EL (cell line): ENCODE measurements at places on chromosomes 4 and X.
A peak's percentile ranks its signal among the peaks of the same experiment; 100 is the strongest.

- DNase-seq = no peak
Measured at GRCh38 chrX:18885328-18886004, 98.4 kb downstream of the PHKA2 start.

- DNase-seq = no peak
Measured at GRCh38 chr4:148341980-148342800, 100.0 kb downstream of the NR3C2 start.

DNA sequence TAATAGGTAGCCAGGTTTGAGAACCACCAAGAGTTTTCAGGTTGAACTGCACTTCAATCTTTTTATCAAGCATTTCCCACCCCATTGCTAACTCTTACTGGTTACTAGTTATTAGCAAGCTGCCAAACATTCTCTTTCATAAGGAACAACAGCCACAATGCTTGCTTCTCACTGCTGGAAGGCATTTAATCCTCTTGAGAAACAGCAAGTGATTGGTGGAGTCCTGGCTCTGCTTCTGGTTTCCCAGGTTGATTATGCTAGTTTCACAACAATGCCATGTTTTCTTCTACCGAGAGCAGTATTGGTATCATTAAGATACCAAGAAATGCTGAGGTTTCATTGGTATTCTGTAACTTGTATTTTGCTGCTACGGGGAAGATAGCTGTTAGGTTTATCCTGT is 32.2 kb upstream of the TXLNG start:
- DNase-seq = no peak

DNA sequence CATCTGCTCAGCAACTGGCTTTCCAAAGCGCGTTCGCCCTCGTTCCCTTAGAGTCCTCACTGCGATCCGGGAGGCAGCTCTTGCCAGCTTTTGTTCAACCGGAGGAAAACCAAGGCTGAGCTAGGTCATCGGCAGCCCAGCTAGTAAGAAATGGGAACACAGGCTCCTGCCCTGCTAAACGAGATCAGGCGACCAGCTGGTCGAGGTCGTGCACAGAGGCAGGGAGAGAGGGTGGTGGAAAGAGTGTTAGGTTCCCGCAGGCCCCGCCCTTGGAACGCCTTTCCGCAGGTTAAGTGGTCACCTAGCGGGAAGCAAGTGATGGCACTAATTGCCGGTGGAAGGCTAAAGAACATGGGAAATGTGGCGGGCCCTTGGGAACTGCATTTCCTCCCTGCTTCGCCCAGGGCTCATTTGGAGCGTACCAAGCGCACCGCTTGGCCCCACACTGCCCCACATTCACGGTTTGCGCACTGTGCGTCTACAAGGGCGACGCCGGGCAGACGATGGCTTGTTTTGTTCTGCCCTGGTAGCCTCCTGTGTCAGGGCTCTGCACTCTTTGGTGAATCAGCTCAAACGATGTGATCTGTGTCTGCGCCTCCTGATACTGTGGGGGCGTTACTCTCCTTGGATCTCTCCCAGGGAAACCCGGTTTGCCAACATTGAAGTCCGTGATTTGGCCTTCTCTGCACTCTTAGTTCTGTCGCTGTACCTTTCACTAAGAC is 7.2 kb upstream of the PRDM8 start:
- no peak for DNase-seq

GRCh38 chr4:41369680-41370079 is 113.0 kb downstream of the UCHL1 start:
- DNase-seq = peak; percentile 6

- no peak for DNase-seq
Measured at GRCh38 chrX:151239751-151240150, 63.4 kb downstream of the GPR50 start.

DNA sequence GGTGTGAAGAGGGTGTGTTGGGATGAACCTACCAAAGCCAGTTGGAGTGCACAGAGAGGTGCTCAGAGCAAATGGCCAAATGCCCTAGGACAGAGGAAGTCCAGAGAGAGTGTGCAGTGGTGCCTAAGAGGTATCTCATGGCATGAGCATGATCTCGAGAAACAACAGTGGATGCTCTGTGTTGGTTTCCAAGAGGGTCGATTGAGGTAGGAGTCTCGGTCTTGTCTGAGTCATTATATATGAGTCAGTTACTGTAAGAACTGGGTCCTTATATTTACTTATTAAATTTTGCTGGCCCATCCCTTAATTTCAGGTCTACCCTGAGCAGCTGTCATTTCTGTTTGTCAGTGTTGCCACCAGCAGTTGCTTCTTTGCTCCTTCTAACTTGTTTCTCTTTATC is 86.6 kb upstream of the TMEM150C start:
- peak; percentile 45 for DNase-seq

- no peak for DNase-seq
Measured at GRCh38 chrX:128021566-128021965, 30.6 kb downstream of the ACTRT1 start.

- DNase-seq = no peak
Measured at GRCh38 chrX:15301924-15302323, 13.5 kb downstream of the ASB11 start.

GRCh38 chr4:99013402-99013843 is 17.9 kb downstream of the METAP1 start:
- DNase-seq = no peak

- DNase-seq = no peak
Measured at GRCh38 chr4:44493924-44494323, 45.3 kb upstream of the KCTD8 start.

DNA sequence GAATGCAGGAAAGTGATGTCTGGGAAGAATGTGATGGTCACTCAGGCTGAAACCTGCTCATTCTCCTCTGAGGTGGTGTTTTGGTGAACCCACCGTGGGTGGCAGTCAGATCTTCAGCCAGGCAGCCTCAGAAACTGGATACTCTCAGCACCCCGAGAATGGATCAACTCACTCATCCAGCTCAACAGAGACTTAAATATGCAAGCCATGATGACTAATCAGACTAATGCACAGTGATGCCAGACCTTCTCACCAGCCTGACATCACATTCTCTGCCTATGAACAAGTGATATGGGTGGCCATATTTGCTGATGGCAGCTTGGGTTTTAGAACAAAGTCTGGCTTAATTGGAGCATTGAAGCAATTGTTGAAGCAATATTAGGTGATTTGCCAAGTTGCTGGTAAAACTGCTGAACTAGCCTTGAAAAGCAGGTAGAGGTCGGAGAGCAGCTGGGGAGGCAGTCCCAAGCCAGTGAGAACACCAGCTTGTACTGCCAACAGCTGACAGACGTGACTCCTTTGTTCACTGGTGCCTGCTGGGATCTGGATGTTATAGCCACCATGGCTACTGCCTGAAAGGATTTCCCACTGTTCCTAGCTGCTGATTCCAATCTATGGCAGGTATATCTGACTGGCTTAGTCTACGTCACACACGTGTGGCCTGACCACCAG is 608.1 kb downstream of the MID1IP1 start:
- DNase-seq = no peak

- DNase-seq = peak; percentile 25
Measured at GRCh38 chrX:45709381-45709780, 508.7 kb upstream of the DIPK2B start.

GRCh38 chr4:113699772-113700171 is 61.8 kb downstream of the CAMK2D start:
- DNase-seq = peak; percentile 49

GRCh38 chrX:12930150-12930549 is 23.7 kb downstream of the TLR8 start:
- DNase-seq = no peak

GRCh38 chr4:76540486-76540885 is 105.5 kb downstream of the SHROOM3 start:
- no peak for DNase-seq

DNA sequence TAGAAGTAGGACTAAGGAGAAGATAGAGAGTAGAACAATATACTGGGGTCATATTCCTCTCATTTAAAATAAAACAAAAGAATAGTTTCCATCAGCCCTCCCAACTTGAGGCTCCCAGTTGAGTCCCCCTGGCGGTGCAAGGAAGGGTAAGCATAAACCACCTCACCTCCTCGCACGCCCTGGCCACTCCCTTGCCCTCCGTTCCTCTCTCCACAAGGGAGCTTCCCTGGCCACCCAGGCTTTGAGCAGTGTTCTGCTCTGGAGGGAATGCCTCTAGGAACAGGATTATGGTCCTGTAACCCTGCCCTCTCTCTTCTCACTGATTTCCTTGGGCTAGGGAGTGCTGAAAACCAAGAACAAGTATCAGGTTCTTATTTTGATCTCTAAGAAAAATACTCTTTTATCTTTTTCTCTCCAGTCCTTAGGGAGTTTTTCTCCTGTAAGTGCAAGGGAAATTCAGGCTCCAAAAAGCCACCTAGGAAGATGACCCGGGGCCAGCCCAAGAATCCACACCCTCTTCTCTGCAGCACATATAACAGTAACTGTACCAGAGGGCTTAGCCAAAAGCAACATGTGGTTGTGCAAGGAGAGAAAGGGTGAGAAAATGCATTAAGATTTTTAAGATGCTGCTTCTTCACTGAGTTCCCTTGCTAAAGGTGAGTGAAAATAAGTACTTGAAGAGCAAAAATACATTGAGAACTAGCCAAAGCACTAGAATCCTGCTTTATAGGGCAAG is 69.9 kb downstream of the USP38 start:
- no peak for DNase-seq

GRCh38 chr4:76665153-76665552 is 230.1 kb downstream of the SHROOM3 start:
- DNase-seq = peak; percentile 64

GRCh38 chr4:55933611-55934010 is 15.1 kb upstream of the CEP135 start:
- no peak for DNase-seq

GRCh38 chrX:136710325-136710951 is 62.5 kb downstream of the CD40LG start:
- peak; percentile 15 for DNase-seq

GRCh38 chr4:118826723-118827444 is 9.0 kb downstream of the SEC24D start:
- peak; percentile 19 for DNase-seq

- DNase-seq = no peak
Measured at GRCh38 chrX:54248309-54248708, 65.3 kb upstream of the FAM120C start.

- DNase-seq = peak; percentile 27
Measured at GRCh38 chrX:106957856-106958255, 37.7 kb downstream of the CLDN2 start.

DNA sequence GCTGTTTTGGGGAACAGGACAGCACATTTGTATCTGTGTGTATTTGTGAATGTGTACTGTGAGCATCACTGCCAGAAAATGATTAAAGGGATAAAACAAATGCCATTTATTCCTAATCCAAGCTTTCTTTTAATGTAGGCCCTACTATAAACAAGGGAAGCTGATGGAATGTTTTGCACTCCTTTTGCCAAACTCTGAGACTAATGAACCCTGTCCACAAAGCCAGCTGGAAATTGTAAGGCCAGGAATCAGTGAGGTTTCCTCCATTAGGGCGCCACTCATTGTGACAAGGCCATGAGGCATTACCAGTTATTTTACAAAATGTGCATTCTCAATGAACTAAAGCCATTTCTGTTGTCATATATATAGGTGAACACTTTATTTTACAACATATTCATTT is 163.0 kb upstream of the NAP1L5 start:
- no peak for DNase-seq

DNA sequence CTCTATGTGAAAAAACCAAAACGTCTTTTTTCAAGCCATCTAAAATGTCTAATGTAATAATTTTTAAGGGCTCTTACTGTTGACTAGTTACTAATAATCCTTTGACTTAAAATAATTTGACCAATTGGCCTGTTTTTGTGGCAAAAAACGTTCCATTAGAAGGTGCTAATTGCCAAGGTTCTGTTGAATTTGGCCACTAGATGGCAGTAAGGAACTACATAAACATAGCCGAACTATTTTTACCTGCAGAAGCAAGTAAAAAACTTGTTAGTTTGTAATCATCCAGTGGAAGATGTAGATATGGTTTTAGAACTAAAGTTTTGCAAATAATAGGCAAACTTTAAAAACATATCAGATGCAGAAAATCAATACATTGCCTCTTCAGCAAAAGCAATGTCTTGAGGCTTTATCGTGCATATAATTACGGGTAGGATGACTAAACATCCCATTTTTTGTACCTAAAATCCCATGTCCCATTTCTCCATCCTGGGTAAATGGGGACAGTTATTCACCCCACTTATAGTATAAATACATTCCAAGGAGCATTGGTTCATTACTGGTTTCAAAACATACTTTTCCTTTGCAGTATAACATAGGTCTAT is 57.6 kb downstream of the PROM1 start:
- peak; percentile 47 for DNase-seq

DNA sequence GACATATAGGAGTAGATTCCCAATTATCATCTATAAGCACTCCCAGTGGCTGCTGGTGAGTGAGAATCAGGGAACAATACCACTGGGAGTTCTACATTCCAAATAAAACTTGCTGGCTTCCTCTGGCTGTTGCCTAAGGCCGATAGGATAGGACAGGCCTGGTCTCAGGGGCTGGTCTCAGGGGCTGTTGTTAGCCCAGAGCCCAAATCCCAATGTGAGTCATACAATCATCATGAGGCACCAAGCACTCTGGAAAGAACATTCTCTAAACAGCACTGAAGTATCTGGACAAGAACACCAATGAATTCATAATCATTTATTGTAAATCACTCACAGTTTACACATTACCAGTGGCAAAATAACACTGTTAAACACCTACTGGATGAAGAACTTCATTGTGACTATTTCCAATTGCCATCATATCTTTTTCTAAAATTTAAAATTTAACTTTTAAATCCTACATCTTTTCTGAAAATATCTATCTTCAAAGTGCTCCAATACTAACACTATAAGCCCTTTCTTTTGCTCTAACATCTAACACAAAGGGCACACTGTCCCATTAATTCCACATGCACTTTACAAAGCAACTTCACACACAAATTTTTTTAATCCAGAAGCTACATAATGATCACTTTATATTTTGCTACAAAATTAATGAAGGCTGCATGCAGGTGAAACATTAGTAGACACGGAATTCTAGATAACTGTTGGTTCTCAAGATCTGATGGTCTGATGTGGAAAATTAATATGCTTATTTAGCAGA is 67.6 kb upstream of the TMEM150C start:
- peak; percentile 56 for DNase-seq

GRCh38 chr4:158657291-158657690 is 14.4 kb downstream of the C4orf46 start:
- DNase-seq = no peak

- peak; percentile 1 for DNase-seq
Measured at GRCh38 chrX:19272452-19272851, 71.3 kb upstream of the PDHA1 start.
